ENCODE measurements at places on chromosomes 1 and 21.

- no peak for DNase-seq
These were observed 2.9 kb downstream of the CD1B start for GRCh38 chr1:158328426-158328825.

DNA sequence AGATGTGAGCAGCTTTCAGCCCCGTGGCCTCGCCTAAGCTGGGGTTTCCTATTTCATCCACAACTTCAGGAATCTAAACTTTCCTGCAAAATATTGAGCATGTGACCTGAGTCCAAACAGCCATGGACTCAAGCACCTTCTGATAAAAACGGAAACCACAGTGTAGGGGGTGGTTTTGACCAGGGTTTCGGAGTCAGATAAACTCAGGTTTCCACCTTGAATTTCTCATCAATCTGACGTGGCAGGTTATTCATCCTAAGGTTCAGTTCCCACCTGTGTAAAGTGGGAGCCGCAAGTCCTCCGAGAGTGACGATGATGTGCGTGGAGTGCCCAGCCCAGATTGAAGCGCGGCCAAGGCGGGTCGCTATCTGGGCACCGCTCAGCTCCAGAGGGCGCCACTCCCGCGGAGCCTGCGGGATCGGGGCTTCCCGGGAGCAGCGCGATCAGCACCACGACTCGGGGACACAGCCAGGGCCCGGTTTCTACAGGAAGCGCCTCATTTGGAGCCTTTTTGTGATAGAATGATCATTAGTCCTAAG, 871 bp upstream of the ETS2 start:
- DNase-seq = peak; percentile 17

DNA sequence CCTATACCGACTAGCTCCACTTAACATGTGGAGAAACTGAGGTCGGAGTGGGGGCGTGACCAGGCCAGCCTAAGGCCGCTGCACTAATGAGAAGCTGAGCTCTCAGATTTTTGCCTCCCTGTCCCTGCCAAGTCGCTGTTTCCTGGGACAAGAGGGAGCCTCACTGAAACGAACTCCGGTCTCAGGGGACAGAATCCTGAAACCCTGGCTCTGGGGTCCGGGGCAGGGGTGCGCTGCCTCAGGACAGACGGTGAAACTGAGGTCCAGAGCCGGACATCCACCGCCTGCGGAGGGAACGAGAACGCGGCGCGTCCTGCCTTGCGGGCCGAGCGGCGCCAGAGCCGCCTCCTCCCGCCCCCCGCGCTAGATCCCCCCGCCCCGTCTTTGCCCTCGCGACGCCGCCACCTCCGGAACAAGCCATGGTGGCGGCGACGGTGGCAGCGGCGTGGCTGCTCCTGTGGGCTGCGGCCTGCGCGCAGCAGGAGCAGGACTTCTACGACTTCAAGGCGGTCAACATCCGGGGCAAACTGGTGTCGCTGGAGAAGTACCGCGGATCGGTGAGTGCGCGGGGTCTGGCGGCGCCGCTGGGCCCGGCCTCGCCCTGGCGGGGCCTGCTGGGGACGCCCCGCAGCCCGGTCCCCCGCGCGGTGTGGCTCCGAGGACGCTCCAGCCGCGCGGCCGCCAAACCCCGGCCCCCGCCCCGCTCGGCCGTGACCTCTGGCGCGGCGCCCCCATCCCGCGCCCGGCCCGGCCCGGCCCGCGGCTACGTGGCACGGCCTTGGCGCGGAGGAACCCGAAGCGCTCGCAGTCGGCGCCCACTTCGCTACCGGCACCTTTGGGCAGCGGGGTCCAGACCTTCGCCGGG, at the start of gene GPX7:
Gene GPX7 (plus strand): TSS at position 381 of the 865 bp plus-strand sequence. CDS start 39 bp downstream, at position 420.
- peak; percentile 54 for DNase-seq

GRCh38 chr21:38809198-38809878, 3.6 kb downstream of the ETS2 start:
- no peak for DNase-seq

- no peak for DNase-seq
These were observed 61.9 kb downstream of the CLSTN1 start for GRCh38 chr1:9761855-9762254.

GRCh38 chr1:211708926-211709325, 33.5 kb upstream of the NEK2 start:
- DNase-seq = no peak

- DNase-seq = no peak
These were observed 56.5 kb downstream of the SDC3 start for GRCh38 chr1:30852026-30852425.

DNA sequence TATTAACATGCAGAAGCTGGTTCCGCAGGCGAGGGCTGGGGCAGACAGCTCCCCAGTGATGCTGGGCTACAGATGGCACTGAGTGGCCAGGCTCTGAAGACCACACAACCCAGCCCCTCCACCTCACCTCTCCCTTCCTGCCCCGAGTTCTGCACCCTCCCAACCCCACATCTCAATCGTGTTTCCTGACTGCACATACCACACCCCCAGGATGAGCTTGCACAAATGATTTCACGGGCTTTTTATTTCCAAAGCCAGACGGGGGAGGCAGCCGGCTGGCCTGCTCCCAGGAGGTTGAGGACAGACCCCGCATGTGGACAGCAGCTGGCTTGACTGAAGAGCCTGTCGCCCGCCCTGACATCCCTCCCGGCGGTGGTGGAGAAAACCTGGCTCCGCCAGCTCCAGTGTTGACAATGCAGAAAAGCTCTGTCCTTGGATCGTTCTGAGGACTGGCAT, 21.4 kb upstream of the ALDH4A1 start:
- DNase-seq = peak; percentile 29

GRCh38 chr1:22330092-22330759, 121.4 kb upstream of the ZBTB40 start:
- no peak for DNase-seq

GRCh38 chr1:236982380-236982779, 21.9 kb downstream of the MT1HL1 start:
- DNase-seq = no peak

DNA sequence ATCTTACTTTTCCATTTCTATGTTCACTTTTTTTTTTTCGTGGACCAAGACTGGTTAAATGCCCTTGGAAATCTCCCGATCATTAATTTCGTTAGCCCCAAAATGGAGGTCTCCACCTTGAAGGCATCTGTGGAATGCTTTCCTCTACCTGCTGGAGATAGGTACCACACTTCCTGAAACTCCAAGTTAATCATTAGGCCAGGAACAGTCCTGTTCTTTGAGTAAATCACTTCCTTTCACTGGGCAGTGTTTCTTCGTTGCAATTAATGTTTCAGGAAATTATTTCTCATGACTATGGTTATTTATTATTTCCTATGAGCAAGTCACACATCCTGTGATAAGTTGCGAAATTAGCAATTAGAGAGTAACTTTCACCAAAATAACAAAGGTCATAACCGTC, 225.2 kb upstream of the LYPLAL1 start:
- DNase-seq = no peak

- no peak for DNase-seq
These were observed 36.9 kb upstream of the POU3F1 start for GRCh38 chr1:38083541-38083940.

DNA sequence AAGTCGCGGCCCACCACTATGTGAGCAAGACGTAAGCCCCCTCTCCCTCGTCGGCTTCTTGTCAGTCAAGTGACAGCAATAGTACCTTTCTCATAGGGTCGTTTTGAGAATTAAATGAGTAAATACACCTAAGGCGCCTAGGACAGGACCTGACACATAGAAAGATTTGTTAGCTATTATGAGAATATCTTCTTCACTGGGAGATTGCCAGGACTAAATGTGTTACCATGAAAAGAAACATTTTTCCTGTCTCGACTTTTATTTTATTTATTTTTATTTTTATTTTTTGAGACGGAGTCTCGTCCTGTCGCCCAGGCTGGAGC, 798 bp downstream of the PMF1 start:
- DNase-seq = no peak

DNA sequence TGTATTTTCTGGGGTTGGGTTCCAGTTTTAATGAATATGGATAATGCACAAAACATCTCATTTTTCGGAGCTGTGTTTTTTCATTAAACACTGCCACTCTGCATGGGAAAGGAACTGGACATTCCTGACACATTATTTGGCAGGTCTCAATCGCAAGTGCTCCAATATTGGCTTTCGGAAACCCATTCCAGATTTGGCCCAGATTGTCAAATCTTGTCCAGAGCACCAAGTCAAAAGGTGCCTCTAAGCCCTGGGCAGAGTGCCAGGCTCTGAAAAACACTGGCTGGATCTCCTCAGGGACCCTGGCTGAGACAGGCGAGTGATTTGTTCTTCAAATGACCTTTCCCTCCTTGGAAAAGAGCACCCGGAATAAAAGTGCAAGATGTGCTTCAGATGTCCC, 68.4 kb upstream of the MRPS6 start:
- DNase-seq = no peak

DNA sequence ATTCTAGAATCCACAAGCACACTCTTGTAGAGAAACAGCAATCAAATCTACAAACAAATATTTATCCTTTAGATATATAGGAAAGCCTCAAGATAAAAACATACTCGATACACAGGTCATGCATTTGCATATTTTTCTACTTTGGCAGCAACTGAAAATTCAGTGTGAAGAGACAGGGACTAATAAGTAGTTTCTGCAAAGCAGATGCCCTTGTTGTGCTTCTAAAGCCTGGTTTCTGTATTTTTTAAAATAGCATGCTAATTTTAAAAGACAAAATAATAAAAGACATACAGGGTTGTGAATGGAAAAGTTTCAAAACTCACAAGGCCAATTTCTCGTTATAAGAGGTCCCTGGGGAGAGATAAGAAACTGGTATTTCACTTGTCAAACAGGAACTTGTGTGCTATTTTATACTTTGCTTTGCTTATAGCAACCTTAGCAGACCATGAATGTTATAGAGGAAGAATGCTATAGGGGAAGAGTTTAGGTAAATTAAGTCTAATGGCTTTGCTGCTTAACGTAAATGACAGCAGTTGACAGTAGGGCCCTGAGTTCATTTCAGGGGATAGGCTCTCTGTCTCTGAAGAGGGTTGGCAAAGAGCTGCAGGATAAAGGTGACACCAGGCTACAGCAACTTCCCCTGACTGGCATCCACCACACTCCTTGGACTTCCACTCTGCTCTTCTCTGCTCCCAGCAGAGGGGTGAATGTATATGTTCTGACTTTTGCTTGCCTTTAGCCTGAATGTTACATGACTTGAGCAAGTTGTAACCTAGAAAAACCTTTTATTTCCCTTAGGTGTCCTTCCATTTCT, 9.4 kb upstream of the RGS13 start:
- DNase-seq = no peak

- DNase-seq = no peak
These were observed 220.0 kb downstream of the FGGY start for GRCh38 chr1:59516881-59517280.

GRCh38 chr1:92066321-92066720, 8.9 kb downstream of the SETSIP start:
- no peak for DNase-seq

DNA sequence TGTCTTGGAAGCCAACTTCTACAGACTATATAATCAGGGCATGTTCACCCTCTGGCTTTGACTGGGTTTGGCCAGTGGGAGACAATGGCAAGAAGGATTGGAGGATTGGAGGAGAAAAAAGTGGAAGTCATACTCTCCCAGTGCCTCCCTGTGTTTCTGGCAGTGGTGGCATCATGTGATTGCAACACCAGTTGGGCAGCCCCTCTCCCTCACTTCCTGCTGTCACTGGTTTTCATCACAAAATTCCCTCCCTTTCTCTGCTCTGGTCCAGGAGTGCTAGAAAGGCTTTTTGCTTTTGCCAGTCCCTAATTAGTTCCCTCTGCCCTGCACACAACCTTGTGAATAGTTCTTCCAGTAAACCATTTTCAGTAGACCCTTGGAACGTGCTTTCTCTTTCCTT, 3.7 kb upstream of the QSOX1 start:
- DNase-seq = no peak

- no peak for DNase-seq
These were observed 8.7 kb upstream of the SLC2A5 start for GRCh38 chr1:9078015-9078751.

GRCh38 chr1:212287261-212287895, 2.2 kb downstream of the PPP2R5A start:
- DNase-seq = no peak

All from CD4-positive, alpha-beta T cell treated with Interleukin-6 at 100 ng/mL for 8 hours (primary cell).